ENCODE measurements at places on chromosomes 1 and 21. TPM values are rescaled to one million over a fixed set of nuclear protein-coding genes. Genes with fewer than 3 reads are reported as not detected.
A peak's percentile ranks its signal among the peaks of the same experiment; 100 is the strongest.

- H3K4me1 ChIP-seq = peaks cover 82% of the 10 kb centered on the region
- peaks cover 6% of the 10 kb centered on the region for H3K36me3 ChIP-seq
- DNase-seq = no peak
- H3K4me3 ChIP-seq = no peak overlapping the region
- H3K27me3 ChIP-seq = no peaks in the 10 kb centered on the region
- H3K27ac ChIP-seq = peak overlapping the region; percentile 82
These were observed 21.2 kb upstream of the LRRC8C start for GRCh38 chr1:89611721-89612120.

DNA sequence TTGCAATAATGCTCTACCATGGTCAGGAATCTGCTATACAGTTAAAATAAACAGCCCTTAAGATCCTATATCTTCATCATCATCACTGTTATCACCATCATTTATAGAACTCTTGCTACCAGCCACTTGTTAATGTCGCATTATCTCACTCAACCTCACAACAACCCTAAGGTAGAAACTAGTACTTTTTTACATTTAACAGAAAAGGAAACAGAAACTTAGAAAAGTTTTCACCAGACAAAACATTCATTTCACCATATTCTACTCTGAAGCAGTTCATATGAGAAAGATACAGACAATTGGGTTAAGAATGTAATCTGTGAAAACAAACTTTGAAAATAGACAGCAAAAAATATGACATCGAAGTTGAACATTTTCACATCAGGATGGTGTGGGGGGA, 262.6 kb downstream of the ATG4C start:
- H3K4me3 ChIP-seq = no peak overlapping the region
- no peak overlapping the region for H3K27ac ChIP-seq
- H3K4me1 ChIP-seq = no peaks in the 10 kb centered on the region
- no peak for DNase-seq
- H3K27me3 ChIP-seq = peaks cover 12% of the 10 kb centered on the region

DNA sequence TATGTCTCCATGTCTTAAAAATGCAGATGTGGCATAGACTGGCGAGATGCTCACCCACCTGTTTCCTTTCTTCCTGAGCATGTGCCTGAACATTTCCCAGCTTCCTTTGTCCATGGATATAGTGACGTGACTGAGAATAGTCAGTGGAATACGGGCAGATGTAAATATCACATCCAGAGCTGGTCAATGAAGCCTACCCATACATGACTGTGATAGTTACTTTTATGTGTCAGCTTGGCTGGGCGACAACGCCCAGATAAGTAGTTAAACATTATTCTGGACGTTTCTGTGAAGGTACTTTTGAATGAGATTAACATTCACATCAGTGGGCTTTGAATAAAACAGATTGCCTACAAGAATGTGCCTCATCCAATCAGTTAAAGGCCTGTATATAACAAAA, 135.7 kb downstream of the RGS7 start:
- H3K4me3 ChIP-seq = no peak overlapping the region
- H3K27me3 ChIP-seq = no peaks in the 10 kb centered on the region
- H3K4me1 ChIP-seq = no peaks in the 10 kb centered on the region
- DNase-seq = no peak
- peaks cover 2% of the 10 kb centered on the region for H3K36me3 ChIP-seq
- no peak overlapping the region for H3K27ac ChIP-seq

DNA sequence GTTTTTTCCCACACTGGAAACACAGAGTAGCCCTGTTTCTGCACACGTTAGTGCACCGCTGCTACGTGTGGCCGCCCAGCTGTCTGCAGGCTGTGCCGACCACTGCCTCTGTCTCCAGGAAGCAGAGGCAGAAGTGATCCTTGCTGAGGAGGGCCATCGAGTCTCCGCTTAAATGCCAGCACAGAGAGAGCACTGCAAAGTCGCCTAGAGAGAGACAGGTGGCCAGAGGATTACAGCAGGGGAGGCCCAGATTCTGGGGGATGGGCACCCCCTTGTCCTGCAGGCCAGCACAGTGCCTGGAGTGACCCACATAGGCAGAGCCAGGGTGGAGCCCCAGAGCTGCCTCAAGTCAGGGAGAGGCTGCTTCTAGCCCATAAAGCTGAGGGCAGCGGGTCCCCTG, 6.1 kb downstream of the TPRG1L start:
- peaks cover 5% of the 10 kb centered on the region for H3K36me3 ChIP-seq
- no peak for DNase-seq
- peaks cover 3% of the 10 kb centered on the region for H3K4me1 ChIP-seq
- no peak overlapping the region for H3K4me3 ChIP-seq

GRCh38 chr1:180261524-180262155, 31.6 kb downstream of the LHX4 start:
- no peak for DNase-seq
- H3K36me3 ChIP-seq = no peaks in the 10 kb centered on the region
- H3K4me1 ChIP-seq = no peaks in the 10 kb centered on the region
- H3K27ac ChIP-seq = no peak overlapping the region
- H3K4me3 ChIP-seq = no peak overlapping the region

- H3K36me3 ChIP-seq = peaks cover 15% of the 10 kb centered on the region
- H3K4me1 ChIP-seq = peaks cover 39% of the 10 kb centered on the region
- H3K27me3 ChIP-seq = no peaks in the 10 kb centered on the region
- no peak for DNase-seq
- no peak overlapping the region for H3K4me3 ChIP-seq
- H3K27ac ChIP-seq = peak overlapping the region; percentile 63
These were observed 5.0 kb upstream of the NADK start for GRCh38 chr1:1783320-1783719.

DNA sequence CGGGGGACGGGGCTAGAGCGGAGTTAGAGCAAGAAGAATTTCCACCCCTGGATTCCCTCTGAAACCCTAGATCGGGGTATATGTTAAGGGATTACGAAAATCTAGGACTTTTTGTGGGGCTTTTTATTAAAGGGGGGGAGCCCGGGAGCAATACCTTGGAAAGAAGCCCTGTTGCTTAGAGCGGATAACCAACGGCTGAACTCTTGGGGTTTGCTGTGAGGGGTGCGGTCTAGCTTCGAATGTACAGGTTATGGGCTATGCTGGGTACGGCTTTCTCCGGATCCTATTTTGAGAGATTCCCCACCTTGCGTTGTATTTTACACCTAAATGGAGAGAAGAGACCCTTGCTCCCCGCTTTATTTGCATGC, 626 bp downstream of the DYRK3 start:
- peaks cover 19% of the 10 kb centered on the region for H3K27me3 ChIP-seq
- H3K36me3 ChIP-seq = peaks cover 6% of the 10 kb centered on the region
- peaks cover 27% of the 10 kb centered on the region for H3K4me1 ChIP-seq

GRCh38 chr1:30274173-30274970, 449.0 kb downstream of the MATN1 start:
- no peak for DNase-seq
- peaks cover 8% of the 10 kb centered on the region for H3K27me3 ChIP-seq
- no peak overlapping the region for H3K4me3 ChIP-seq
- no peak overlapping the region for H3K27ac ChIP-seq

Gene NBPF4
- not detected for total RNA-seq

Gene RGSL1
- not detected for total RNA-seq

Gene ESPN
- total RNA-seq = 0.79 TPM

Gene ELAPOR1
- 4.4 TPM for total RNA-seq

Data from activated naive CD4-positive, alpha-beta T cell treated with anti-CD3 and anti-CD28 coated beads for 36 hours (primary cell).